ENCODE measurements at places on chromosomes 12 and 14. TPM values are rescaled to one million over a fixed set of nuclear protein-coding genes. Genes with fewer than 3 reads are reported as not detected.

DNA sequence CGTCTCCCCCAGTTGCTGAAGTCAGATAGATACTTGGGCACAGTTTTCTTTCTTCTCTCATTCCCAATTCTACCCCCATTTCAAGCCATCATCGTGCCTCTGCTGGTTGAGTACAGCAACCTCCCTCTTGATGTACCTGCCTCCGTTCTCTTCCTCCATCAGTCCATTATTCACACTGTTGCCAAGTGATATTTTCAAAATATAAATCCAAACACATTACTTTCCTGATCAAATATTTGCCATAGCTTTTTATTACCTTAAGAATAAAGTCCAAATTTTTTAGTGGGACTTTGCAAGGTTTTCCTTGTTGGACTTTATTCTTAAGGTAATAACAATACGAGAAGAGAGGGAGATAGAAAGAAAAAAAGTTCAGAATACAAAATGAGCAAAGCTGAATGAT lies 18.6 kb upstream of the SSPN start:
- H3K4me3 ChIP-seq, result no peak overlapping the region
- H3K36me3 ChIP-seq, result no peaks in the 10 kb centered on the region
- H3K4me1 ChIP-seq, result no peaks in the 10 kb centered on the region
- H3K27ac ChIP-seq, result no peak overlapping the region

- DNase-seq, result no peak
- H3K36me3 ChIP-seq, result no peaks in the 10 kb centered on the region
- H3K4me3 ChIP-seq, result no peak overlapping the region
- no peaks in the 10 kb centered on the region for H3K27me3 ChIP-seq
- no peak overlapping the region for H3K27ac ChIP-seq
- H3K4me1 ChIP-seq, result no peaks in the 10 kb centered on the region
Measured at GRCh38 chr14:91744068-91744480, 12.2 kb upstream of the CATSPERB start.

GRCh38 chr14:65239938-65240296 lies 137.6 kb upstream of the MAX start:
- DNase-seq, result no peak
- H3K27ac ChIP-seq, result no peak overlapping the region
- no peaks in the 10 kb centered on the region for H3K36me3 ChIP-seq
- H3K4me3 ChIP-seq, result no peak overlapping the region
- peaks cover 13% of the 10 kb centered on the region for H3K4me1 ChIP-seq

- peak overlapping the region; percentile 4 for H3K4me3 ChIP-seq
- H3K27me3 ChIP-seq, result no peaks in the 10 kb centered on the region
- no peaks in the 10 kb centered on the region for H3K4me1 ChIP-seq
- H3K36me3 ChIP-seq, result no peaks in the 10 kb centered on the region
- no peak overlapping the region for H3K27ac ChIP-seq
Measured at GRCh38 chr12:15532364-15532977, 210.2 kb downstream of the PTPRO start.

- no peak overlapping the region for H3K27ac ChIP-seq
- DNase-seq, result no peak
- H3K4me3 ChIP-seq, result no peak overlapping the region
- H3K27me3 ChIP-seq, result no peaks in the 10 kb centered on the region
Measured at GRCh38 chr14:91360490-91361232, 57.0 kb downstream of the CCDC88C start.

GRCh38 chr12:110262442-110263388 lies 18.3 kb upstream of the ATP2A2 start:
- DNase-seq, result no peak
- H3K4me1 ChIP-seq, result no peaks in the 10 kb centered on the region
- H3K4me3 ChIP-seq, result no peak overlapping the region
- no peaks in the 10 kb centered on the region for H3K36me3 ChIP-seq

DNA sequence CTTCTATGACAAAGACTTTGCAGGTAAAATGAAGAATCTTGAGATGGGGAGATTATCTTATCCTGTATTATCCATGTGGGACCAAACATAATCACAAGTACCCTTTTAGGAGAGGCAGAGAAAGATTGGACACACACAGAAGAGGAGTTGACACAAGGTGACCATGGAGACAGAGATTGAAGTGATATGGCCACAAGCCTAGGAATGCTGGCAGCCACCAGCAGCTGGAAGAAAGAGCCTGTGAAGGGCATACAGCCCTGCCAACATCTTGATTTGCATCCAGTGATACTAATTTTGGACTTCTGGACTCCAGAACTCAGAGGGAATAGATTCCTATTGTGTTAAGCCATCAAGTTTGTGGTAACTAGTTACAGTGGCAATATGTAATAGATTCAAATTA lies 78.1 kb downstream of the RPS29 start:
- H3K4me1 ChIP-seq, result no peaks in the 10 kb centered on the region
- no peak overlapping the region for H3K4me3 ChIP-seq

- no peaks in the 10 kb centered on the region for H3K27me3 ChIP-seq
- no peak overlapping the region for H3K4me3 ChIP-seq
- H3K4me1 ChIP-seq, result peaks cover 12% of the 10 kb centered on the region
- no peak overlapping the region for H3K27ac ChIP-seq
- H3K36me3 ChIP-seq, result no peaks in the 10 kb centered on the region
- DNase-seq, result no peak
Measured at GRCh38 chr12:1471224-1471623, 123.2 kb downstream of the FBXL14 start.

GRCh38 chr14:92135269-92135668 lies 13.5 kb downstream of the CPSF2 start:
- H3K27me3 ChIP-seq, result no peaks in the 10 kb centered on the region
- no peak overlapping the region for H3K4me3 ChIP-seq
- H3K4me1 ChIP-seq, result no peaks in the 10 kb centered on the region

- DNase-seq, result no peak
- H3K36me3 ChIP-seq, result no peaks in the 10 kb centered on the region
Measured at GRCh38 chr14:42629553-42629952, 1022.9 kb downstream of the LRFN5 start.

GRCh38 chr14:24032727-24033418 lies 18.9 kb upstream of the CARMIL3 start:
- no peak overlapping the region for H3K4me3 ChIP-seq
- H3K36me3 ChIP-seq, result no peaks in the 10 kb centered on the region

DNA sequence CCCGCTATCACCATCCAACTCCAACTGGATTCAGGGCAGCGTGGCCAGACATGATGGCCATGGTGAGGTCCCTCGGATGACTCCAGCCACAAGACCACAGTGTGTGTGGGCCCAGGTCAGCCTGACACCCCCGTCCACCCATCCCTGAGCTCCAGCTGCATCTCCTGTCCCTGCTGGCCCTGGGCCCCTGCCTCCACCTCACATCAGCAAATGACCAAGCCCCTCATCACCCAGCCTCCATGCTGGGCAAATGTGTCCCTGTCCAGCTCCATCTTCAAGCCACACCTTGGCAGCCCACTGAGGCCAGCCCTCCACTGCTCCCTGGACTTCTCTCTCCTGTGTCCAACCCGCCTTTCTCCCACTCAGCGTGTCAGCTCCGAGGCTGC lies 3.2 kb downstream of the GPR132 start:
- H3K4me1 ChIP-seq, result peaks cover 78% of the 10 kb centered on the region
- peak overlapping the region; percentile 96 for H3K27ac ChIP-seq
- H3K4me3 ChIP-seq, result peak overlapping the region; percentile 74
- no peaks in the 10 kb centered on the region for H3K27me3 ChIP-seq
- no peak for DNase-seq
- H3K36me3 ChIP-seq, result peaks cover 4% of the 10 kb centered on the region

GRCh38 chr12:89085421-89085820 lies 266.9 kb downstream of the DUSP6 start:
- no peaks in the 10 kb centered on the region for H3K4me1 ChIP-seq
- no peak for DNase-seq
- H3K36me3 ChIP-seq, result no peaks in the 10 kb centered on the region
- H3K4me3 ChIP-seq, result no peak overlapping the region

GRCh38 chr12:30111719-30112118 lies 328.0 kb upstream of the TMTC1 start:
- H3K36me3 ChIP-seq, result no peaks in the 10 kb centered on the region
- H3K4me3 ChIP-seq, result no peak overlapping the region
- no peaks in the 10 kb centered on the region for H3K27me3 ChIP-seq
- no peaks in the 10 kb centered on the region for H3K4me1 ChIP-seq

GRCh38 chr14:71142375-71143038 lies 235.2 kb downstream of the PCNX1 start:
- H3K4me1 ChIP-seq, result peaks cover 20% of the 10 kb centered on the region
- DNase-seq, result no peak
- H3K27ac ChIP-seq, result no peak overlapping the region

DNA sequence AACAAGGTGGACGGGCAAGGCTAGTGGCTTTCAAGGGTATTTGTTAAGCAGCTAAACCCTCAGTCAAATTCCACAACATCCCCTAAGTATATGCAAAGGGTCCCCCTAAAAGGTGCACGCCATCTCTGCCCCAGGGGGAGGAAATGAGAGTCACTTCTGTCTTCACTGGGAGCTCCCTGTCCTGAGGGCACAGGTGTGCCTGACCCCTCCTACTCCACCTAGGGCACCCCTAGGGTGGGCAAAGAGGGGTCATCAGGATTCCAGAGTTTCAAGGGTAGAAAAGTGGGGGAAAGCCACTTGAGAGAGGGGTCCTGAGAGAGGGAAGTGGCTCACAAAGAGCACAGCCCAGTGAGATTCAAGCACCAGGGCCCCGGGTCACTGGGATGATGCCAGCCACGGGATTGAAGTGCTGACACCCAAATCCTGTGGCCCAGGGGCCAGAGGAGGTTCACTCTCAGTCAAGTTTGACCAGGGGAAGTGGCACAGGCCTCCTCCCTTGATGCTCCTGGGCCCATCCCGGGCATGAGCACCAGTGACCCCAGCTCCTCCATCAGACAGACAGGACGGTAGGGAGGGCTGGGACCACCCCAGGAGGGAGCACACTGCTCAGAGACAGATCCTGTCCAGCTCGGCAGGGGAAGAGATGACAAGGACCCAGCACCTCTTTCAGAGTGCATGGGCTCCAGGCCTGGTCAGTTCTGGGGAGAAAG lies 82.3 kb upstream of the BCL11B start:
- no peak overlapping the region for H3K4me3 ChIP-seq
- DNase-seq, result no peak
- H3K27me3 ChIP-seq, result no peaks in the 10 kb centered on the region
- H3K36me3 ChIP-seq, result no peaks in the 10 kb centered on the region

GRCh38 chr14:81261176-81261575 lies 40.4 kb upstream of the GTF2A1 start:
- H3K27ac ChIP-seq, result no peak overlapping the region
- no peaks in the 10 kb centered on the region for H3K27me3 ChIP-seq
- no peaks in the 10 kb centered on the region for H3K4me1 ChIP-seq

- no peak overlapping the region for H3K27ac ChIP-seq
- peaks cover 2% of the 10 kb centered on the region for H3K27me3 ChIP-seq
- peaks cover 14% of the 10 kb centered on the region for H3K4me1 ChIP-seq
- no peak overlapping the region for H3K4me3 ChIP-seq
- no peak for DNase-seq
Measured at GRCh38 chr14:81535396-81536164, 1.9 kb upstream of the SEL1L start.

GRCh38 chr12:57118711-57119271 lies 7.6 kb upstream of the STAT6 start:
- no peaks in the 10 kb centered on the region for H3K27me3 ChIP-seq
- H3K27ac ChIP-seq, result no peak overlapping the region
- H3K36me3 ChIP-seq, result no peaks in the 10 kb centered on the region
- H3K4me1 ChIP-seq, result no peaks in the 10 kb centered on the region

DNA sequence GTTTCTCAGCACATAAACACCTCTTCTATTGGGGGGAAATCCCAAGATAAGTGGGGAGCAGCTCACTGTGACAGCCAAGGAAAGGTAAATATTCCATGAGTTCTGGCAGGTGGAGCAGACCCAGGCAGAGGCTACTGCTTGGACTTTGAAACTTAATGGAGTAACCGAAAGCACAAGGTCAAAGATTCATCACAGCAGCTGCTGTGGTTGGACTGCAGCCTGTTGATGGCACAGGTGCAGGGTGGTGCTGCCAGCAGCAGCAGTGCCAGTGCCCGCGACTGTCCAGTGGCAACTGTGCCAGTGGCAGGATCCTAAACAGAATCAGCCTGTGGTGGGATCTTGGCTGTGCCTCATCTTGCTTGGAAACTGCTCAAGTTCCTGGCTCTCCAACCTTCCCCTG lies 81.4 kb upstream of the ARID2 start:
- H3K27me3 ChIP-seq, result no peaks in the 10 kb centered on the region
- H3K27ac ChIP-seq, result no peak overlapping the region
- no peak for DNase-seq
- no peaks in the 10 kb centered on the region for H3K4me1 ChIP-seq
- no peak overlapping the region for H3K4me3 ChIP-seq

DNA sequence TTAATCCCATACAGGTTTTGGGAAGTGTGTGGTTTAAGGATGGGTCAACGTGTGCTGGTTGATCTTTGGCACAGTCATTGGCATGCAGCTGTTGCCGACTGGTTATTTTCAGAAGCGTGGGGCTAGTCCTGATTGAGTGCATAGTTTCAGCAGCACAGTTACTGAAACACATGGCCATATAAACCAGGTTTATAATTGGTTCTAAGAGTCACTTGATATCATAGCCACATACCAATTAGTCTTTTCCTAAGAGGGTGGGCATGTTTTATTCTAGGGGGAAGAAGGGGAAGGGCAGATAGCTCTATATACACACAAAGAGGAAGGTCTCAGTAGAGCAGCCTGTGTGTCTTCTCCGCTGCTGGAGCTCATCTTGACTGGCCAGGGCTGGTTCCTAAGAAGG lies 11.0 kb upstream of the RPS6KL1 start:
- H3K4me3 ChIP-seq, result no peak overlapping the region
- H3K27ac ChIP-seq, result no peak overlapping the region
- H3K4me1 ChIP-seq, result no peaks in the 10 kb centered on the region
- H3K36me3 ChIP-seq, result no peaks in the 10 kb centered on the region

DNA sequence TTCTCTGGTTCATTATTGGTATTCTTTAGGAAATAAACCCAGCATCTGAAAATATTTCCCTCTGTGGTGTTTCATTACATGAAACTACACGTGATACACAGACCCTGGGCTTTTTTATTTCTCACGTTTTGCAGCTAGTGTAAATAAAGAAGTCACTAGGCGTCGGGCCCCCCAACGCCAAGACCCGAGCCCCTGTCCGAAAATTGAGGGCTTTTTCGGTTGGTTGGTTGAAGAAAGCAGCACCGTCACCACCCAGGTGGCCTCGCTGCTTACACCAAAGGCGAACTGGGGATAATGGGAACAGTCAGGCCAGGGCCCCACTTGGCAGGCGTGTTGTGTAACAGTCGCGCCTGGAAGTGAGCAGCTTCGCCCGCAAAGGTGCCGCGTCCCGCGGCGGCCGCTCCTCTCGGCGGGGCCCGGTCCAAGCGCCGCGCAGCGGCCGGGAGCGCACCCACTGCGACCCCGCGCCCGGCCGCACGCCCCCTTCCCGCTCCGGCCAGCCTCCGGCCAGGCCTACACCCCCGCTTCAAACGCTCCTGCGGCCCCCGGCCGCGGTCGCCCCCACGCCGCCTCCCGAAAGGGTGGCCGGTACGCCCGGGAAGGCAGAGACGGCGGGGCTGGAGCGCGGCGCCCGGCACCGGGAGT lies 1.2 kb downstream of the DUSP16 start:
- H3K27ac ChIP-seq, result peak overlapping the region; percentile 92
- H3K4me1 ChIP-seq, result peaks cover 14% of the 10 kb centered on the region
- H3K27me3 ChIP-seq, result no peaks in the 10 kb centered on the region
- peak; percentile 57 for DNase-seq
- H3K36me3 ChIP-seq, result peaks cover 3% of the 10 kb centered on the region

Gene PLEK2
- total RNA-seq, result 1.5 TPM

Gene SYNJ2BP
- 13.3 TPM for total RNA-seq

Gene PLEKHH1
- total RNA-seq, result 1.7 TPM

Gene HOXC9
- total RNA-seq, result not detected

Gene HOXC5
- total RNA-seq, result not detected

Gene RASSF3
- total RNA-seq, result 200 TPM

Gene OTX2
- not detected for total RNA-seq

Gene CAPZA3
- total RNA-seq, result not detected

Gene RND1
- 1.1 TPM for total RNA-seq

Gene ACOT6
- not detected for total RNA-seq

Gene NOXRED1
- total RNA-seq, result 0.32 TPM

Gene HCFC2
- 11.4 TPM for total RNA-seq

Data from naive thymus-derived CD4-positive, alpha-beta T cell (primary cell).